ENCODE measurements at places on chromosomes 12 and 14. TPM values are rescaled to one million over a fixed set of nuclear protein-coding genes. Genes with fewer than 3 reads are reported as not detected.

DNA sequence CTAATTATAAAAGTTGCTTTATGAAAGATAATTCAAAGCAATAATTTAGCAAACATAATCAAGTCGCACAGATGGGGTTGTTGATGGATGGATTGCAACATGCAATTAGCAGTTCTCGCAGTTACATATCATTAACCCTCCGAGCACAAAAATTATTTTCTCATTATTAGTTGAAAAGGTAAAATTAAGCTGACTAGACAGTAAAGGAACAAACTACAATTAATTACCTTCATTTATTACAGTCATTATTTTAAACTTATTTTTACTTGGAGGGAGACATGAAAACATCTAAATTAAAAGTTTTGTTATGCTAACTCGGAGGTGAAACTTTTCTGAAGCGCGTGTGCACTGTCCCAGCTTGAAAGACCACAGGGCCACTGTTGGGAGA, 146.9 kb downstream of the PHETA1 start:
- DNase-seq, result no peak

DNA sequence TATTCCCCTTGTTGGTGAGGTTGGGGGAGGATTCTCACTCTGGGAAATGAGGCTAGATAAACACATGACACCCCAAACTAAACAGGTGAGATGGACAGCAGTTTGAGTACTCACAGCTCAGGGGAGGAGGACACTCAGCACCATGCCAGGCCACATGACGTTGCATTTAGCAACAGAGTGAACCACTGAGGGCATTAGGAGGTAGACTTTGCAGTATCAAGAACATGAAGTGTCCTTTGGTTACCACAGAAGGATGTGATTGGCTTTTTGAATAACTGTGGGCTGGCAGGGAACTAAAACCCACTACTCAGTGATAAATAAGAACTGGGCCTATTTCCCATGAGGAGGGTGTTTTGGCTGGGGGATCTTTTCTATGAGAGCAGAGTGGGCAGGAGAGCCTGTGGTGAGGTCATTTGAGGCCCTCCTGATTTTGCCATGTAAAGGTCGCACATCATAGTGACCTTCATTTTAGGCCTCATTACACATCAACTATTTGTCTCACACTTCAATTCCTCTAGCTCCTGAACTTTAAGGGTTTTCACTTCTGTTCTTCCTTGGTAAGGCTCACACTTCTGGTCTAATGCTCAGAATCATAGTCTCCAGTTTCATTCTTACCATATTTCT, 89.8 kb upstream of the PRKD1 start:
- no peak for DNase-seq

GRCh38 chr14:95500201-95500681, 16.2 kb downstream of the SYNE3 start:
- DNase-seq, result no peak

DNA sequence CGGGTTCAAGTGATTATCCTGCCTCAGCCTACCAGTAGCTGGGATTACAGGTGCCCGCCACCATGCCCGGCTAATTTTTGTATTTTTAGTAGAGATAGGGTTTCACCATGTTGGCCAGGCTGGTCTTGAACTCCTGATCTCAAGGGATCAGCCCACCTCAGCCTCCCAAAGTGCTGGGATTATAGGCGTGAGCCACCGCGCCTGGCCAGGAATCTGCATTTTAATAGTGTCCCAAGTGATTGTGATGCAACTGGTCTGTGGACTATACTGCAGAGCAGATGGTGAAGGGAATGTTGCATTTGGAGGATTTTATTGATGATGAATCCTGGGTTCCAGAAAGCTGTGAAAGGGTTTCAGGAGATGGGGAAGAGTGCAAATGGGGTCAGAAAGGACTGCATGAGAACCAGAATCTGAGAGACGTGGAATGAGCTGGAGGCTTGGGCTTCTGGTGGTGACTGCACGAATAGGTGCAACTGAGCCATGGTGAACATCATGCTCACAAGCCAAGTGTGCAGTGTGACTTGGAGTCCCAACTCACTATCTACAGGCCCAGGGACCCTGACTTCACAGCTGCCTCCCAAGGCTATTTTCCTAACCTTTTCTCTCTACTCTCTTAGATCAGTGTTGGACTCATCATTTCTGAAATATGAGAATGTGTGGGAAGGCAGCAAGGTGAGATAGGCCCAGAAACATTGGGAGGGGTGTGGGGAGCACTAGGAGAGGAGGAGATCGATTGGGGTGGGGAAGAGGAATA, 4.5 kb downstream of the RPS26 start:
- DNase-seq, result no peak

DNA sequence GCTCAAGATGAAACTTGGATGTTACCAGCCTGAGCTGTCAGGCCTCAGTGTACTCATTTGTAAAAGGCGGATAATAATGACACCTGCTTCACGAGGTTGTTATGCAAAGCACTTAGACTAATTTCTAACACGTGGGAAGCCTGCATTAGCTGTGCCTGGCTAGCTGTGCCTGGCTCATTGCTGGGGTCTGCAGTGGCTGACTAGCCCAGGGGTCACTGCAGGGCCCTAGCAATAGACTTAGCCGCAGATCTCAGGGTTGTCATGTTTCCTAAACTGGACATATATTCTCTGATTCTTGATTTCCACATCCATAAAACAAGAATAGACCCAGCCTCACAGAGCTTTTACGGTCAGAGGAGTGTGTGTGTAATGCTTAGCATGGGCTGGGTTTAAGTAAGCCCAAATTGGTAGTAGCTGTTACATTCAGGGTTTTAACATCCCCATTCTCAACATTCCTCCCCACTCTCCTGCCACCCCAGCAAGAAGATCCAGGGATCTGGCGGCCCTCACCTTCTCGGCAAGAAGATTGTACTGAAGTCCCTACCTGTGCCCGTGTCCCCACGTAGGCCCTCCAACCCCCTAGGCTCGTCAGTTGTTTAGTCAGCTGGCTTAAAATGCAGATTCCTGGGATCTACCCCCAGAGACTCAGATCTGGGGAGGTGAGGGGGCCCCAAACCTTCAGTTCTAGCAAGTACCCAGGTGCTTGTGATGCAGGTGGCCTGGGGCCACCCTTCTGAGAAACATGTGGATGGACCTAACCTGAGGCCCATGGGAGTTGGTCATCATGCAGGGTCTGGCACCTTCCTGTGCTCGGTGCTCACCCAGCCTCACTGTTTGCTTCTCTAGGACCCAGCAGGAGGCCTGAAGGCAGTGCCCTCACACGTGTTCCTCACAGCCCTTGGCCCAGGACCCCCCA, 8.6 kb downstream of the NR4A1 start:
- peak; percentile 64 for DNase-seq

DNA sequence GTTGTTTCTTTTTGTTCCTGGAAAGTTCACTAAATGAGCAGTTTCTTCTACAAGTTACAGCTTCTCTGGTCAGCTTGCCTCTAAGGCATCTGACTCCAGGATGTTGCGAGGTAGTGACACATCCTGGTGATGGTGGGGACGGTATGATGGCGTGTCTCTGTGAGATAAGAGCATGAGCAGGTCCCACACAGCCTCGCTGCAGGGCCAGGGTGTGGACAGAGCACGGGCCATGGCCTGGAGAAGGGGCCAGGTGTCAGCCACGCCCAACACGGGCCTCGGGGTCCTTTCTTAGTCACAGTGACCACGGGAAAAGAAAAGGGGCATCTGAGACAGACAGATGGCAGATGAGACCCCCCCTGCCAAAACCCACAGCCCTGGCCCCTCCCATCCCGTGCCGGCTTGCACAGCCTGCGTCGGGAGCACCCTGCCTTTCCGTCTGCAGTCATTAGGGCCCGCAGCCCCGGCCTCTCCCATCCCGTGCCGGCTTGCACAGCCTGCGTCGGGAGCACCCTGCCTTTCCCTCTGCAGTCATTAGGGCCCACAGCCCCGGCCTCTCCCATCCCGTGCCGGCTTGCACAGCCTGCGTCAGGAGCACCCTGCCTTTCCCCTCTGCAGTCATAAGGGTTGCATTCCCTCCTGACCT, 79.3 kb upstream of the DYNC1H1 start:
- no peak for DNase-seq

GRCh38 chr14:70278281-70278680, 81.2 kb downstream of the COX16 start:
- DNase-seq, result no peak

DNA sequence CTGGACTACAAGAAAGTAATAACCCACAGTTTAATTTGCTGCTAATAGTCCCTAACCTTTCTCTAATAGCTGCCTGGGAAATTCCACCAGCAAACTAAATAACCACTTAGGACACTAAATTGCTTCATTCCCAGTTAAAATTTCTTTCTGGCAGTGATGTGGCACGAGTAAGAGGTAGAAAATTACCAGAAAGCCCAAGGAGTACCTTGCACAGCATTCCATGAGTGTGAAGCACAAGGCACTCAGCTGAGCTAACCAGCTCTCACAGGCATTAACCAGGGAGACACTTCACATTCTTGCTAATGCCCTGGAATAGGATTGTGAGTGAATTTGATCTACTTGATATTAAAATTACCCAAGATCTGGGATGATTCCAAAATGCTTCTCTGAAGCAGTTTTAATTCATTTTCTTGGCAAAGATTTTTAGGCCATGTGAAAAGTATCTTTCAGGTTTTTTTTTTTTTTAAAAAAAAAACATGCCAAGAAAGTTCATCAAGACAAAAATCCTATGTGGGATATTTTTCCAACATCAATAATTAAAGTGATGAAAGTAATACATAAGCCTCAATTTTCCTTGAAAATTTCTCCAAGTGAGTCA, 29.5 kb downstream of the TSPAN8 start:
- no peak for DNase-seq

DNA sequence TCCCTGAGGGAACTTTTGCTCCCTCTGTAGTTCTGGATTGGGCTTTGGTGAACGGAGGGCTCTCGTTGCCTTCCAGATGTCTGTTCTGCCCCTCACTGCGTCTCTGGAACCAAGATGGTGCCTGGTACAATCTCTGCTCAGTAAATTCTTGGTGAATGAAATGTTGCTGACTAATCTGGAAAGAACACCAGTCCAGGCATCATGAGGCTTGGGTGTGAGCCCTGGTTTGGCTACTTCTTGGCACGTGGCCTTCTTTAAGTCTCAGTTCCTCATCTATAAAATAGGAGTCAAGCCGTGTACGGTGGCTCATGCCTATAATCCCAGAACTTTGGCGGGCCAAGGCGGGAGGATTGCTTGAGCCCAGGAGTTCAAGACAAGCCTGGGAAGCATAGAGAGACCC, 4.3 kb downstream of the HHIPL1 start:
- DNase-seq, result no peak

DNA sequence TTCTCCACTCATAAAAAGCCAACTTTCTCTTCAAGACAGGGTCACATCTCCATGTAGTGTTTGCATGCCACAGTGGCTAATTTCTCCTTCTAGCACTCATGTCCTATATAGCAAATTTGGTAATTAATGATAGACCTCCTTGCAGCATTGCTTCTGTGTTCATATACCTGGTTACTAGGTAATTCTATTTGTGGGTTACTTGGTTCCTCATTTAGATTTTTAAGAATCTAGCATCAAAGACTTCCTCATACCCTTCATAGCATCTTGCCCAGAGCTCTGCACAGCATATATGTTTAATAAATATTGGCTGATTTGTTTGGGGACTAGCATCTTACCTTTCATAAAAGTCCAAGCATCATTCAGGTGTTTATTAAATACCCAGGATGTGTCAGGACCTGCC, 152.1 kb downstream of the DUSP6 start:
- DNase-seq, result no peak

GRCh38 chr12:90122681-90123080, 414.0 kb upstream of the ATP2B1 start:
- no peak for DNase-seq

- no peak for DNase-seq
These were observed 465.2 kb downstream of the LRIG3 start for GRCh38 chr12:58455136-58455535.

GRCh38 chr12:67601126-67601525, 47.4 kb upstream of the DYRK2 start:
- DNase-seq, result peak; percentile 75

GRCh38 chr14:63249092-63249491, 44.8 kb downstream of the RHOJ start:
- DNase-seq, result no peak

DNA sequence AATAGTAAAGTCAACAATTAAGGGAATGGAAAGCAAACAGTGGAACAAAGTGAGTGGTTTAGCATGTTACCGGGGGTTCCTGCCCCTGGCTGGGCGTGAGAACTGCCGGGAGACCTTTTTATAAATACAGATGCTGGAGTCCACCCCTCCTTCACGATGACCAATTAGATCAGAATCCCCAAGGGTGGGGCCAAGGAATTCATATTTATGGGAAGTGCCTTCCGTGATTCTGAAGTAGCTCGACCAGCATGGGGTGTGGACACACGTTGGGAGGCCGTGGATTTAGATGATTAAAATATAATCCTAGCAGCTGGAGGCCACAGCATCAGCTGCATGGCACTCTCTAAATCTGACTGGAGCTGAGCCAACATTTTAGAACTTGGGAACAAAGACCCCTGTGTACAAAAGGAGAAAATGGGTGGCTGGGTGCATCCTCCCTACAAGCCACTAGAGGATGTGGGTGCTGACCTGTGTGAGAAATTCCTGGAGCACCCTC, 87.9 kb downstream of the SRRM4 start:
- no peak for DNase-seq

- no peak for DNase-seq
These were observed 777 bp downstream of the ZFP36L1 start for GRCh38 chr14:68791902-68792677.

- DNase-seq, result no peak
These were observed 18.1 kb downstream of the EGLN3 start for GRCh38 chr14:33932576-33933345.

DNA sequence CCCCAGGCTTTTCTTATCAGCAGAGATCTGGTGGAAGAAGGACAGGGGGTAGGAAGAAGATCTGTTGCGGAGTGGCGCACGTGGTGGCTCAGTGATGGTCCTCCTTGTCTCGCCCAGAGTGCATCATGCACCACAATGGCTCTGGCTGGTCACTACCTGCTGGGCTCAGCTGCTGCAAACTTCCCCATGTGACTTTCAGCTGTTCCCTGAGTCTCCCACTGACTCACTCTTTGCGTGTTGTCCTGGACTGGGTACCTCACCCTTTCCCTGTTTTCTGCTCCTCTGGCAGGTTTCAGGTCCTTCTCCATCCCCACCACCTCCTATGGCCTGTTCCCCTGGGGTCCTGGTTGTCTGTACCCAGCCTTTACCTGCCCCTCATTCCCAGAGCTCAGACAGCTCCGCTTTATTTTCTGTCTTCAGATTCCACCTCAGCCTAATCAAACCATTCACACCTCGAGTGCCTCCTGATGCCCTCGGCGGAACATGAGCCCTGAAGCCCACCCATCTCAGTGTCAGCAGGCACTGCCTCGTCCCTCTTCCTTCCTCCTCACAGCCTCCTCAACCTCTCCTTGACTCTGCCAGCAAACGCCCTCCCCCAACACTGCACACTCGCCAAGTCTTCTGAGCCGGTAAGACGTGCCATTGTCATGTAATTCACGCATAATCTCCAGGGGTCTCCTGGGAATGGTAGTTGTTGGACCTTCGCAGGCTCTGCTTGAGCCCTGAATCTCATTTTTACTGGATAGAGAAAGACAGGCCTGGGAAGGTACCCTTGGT, 1.8 kb downstream of the C1R start:
- DNase-seq, result no peak

GRCh38 chr12:104263026-104263425, 40.5 kb upstream of the EID3 start:
- DNase-seq, result no peak

HRK gene
- total RNA-seq, result 0.10 TPM

CCER1 gene
- not detected for total RNA-seq

IRAK3 gene
- total RNA-seq, result 14.6 TPM

SLC16A7 gene
- total RNA-seq, result 74.5 TPM

FAIM2 gene
- total RNA-seq, result 0.99 TPM

ZDHHC22 gene
- total RNA-seq, result under 0.01 TPM

KRT78 gene
- total RNA-seq, result 13.7 TPM

GZMB gene
- 0.30 TPM for total RNA-seq

HOXC13 gene
- 5.8 TPM for total RNA-seq

PIANP gene
- total RNA-seq, result 0.10 TPM

PPP1R1A gene
- total RNA-seq, result 6.4 TPM

WNT1 gene
- total RNA-seq, result not detected

ANAPC7 gene
- 38.0 TPM for total RNA-seq
